ENCODE measurements at places on chromosomes 2 and 18. TPM values are rescaled to one million over a fixed set of nuclear protein-coding genes. Genes with fewer than 3 reads are reported as not detected.
A peak's percentile ranks its signal among the peaks of the same experiment; 100 is the strongest.

DNA sequence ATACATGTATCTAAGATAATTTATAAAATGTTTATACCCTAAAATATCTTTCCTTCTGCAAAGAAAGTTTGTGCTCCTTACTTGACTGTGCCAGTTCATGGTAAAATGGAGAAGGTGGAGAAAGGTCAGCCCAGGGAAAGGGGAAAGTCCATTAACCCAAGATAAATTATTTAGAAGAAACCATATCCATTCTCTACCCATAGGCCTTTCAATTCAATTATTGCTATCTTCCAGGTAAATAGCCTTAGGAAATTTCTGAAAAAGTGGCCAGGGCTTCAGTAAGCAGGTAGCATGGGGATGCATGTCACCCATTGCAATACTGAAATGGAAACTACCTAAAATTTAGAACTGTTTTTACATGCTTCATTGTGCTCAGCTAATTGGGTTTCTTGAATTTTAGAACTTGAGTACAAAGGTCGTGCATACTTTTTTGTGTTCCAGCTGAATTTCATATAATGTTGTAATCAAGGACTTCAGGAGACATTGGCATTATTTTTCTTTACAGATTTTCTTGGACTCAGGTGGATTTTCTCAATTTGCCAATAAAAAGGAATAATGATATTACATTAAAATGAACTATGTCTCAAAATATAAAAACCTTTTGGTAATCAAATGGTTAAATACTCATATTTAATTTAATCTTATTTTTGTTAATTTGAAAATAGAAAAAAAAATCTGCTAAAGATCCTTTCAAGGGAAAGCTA lies 124.9 kb downstream of the CSRNP3 start:
- peaks cover 26% of the 10 kb centered on the region for H3K36me3 ChIP-seq
- no peak overlapping the region for H3K27ac ChIP-seq
- no peak overlapping the region for H3K4me3 ChIP-seq
- H3K27me3 ChIP-seq: no peaks in the 10 kb centered on the region
- H3K4me1 ChIP-seq: no peaks in the 10 kb centered on the region
- DNase-seq: no peak

DNA sequence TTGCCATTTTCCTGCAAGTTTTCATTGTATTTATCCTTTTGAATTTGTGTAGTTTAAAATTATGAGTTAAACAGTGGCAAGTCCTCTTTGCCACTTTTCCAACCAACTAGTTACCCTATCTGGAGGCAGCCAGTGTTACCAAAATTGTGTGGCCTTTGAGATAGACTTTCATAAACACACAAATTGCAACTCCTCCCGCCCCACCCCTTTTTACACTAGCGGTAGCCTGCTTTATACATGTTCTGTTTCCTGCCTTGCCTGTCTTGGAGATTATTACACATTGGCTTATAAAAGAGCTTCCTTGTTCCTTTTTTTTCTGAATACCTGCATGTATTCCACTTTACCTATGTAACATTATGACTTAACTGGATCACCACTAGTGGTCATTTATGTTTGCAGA lies 56.5 kb downstream of the RPIA start:
- no peak overlapping the region for H3K27ac ChIP-seq
- H3K4me1 ChIP-seq: no peaks in the 10 kb centered on the region
- H3K27me3 ChIP-seq: no peaks in the 10 kb centered on the region

- H3K27ac ChIP-seq: no peak overlapping the region
- H3K4me1 ChIP-seq: no peaks in the 10 kb centered on the region
- no peaks in the 10 kb centered on the region for H3K36me3 ChIP-seq
- H3K4me3 ChIP-seq: no peak overlapping the region
- DNase-seq: no peak
Observed at GRCh38 chr2:122999821-123000220, 1025.3 kb upstream of the CNTNAP5 start.

- H3K36me3 ChIP-seq: no peaks in the 10 kb centered on the region
- DNase-seq: no peak
- no peaks in the 10 kb centered on the region for H3K27me3 ChIP-seq
- peak overlapping the region; percentile 95 for H3K27ac ChIP-seq
- H3K4me1 ChIP-seq: peaks cover 73% of the 10 kb centered on the region
- peak overlapping the region; percentile 66 for H3K4me3 ChIP-seq
Observed at GRCh38 chr2:37322368-37322767, 2.3 kb downstream of the PRKD3 start.

GRCh38 chr18:48996041-48996440 lies 45.3 kb upstream of the SMAD7 start:
- H3K4me1 ChIP-seq: peaks cover 59% of the 10 kb centered on the region
- H3K27ac ChIP-seq: peak overlapping the region; percentile 75
- DNase-seq: no peak

- H3K36me3 ChIP-seq: no peaks in the 10 kb centered on the region
- no peak for DNase-seq
- H3K27ac ChIP-seq: no peak overlapping the region
- H3K27me3 ChIP-seq: no peaks in the 10 kb centered on the region
Observed at GRCh38 chr2:31381601-31382000, 32.9 kb downstream of the XDH start.

DNA sequence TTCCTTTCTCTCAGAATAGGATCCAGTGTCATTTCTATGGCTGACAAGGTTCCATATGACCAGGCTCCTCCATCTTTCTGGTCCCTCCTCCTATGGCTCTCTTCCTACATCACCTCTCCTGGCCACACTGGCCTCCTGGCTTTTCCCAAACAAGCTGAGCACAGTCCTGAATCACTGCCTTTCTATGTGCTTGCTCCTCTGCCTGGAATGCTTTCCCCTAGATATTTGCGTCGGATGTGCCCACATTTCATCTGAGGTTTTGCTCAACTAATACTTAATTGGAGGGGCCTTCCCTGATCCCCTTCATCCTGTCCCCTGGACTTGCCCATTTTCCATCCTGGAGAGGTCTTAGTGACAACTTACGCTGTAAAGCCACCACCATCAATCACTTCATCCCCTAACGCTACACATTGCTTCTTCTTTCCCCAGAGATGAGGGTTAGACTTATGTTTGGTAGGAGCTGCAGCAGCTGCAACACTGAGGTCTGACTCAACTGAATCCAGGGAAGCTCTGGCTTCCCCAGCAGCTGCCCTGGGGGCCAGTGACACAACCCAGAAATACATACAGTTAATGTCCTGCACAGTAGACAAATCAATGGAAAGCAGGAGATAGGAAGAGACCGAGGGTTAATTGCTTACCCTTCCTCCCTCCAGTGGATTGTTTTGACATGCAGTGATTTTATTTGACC lies 42.9 kb downstream of the QPCT start:
- no peaks in the 10 kb centered on the region for H3K36me3 ChIP-seq
- H3K4me3 ChIP-seq: no peak overlapping the region
- no peak overlapping the region for H3K27ac ChIP-seq
- H3K4me1 ChIP-seq: no peaks in the 10 kb centered on the region
- DNase-seq: no peak
- no peaks in the 10 kb centered on the region for H3K27me3 ChIP-seq

- H3K27ac ChIP-seq: no peak overlapping the region
- H3K36me3 ChIP-seq: no peaks in the 10 kb centered on the region
- H3K4me1 ChIP-seq: no peaks in the 10 kb centered on the region
Observed at GRCh38 chr18:61922435-61922834, 29.6 kb upstream of the RNF152 start.

DNA sequence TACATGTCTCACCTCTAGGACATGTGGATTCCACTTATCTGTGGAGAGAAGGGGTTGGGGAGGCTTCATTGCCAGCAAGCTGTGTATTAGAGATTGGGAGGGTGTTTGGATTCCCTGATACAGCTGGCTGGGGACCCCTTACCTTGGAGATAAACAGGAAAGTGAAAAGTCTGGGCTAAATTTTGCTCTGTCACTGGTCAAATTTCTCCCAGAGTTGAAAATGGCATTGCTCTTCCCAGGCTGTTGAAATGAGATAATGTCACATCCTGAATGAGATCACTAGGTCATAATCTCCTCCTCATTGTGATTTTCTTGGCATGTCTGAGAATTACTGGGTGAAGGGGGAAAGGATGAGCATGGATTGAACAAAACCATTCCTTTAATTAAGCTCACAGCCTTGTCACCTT lies 265.0 kb upstream of the PARD3B start:
- no peaks in the 10 kb centered on the region for H3K36me3 ChIP-seq
- H3K27ac ChIP-seq: no peak overlapping the region
- no peak overlapping the region for H3K4me3 ChIP-seq
- no peaks in the 10 kb centered on the region for H3K27me3 ChIP-seq

DNA sequence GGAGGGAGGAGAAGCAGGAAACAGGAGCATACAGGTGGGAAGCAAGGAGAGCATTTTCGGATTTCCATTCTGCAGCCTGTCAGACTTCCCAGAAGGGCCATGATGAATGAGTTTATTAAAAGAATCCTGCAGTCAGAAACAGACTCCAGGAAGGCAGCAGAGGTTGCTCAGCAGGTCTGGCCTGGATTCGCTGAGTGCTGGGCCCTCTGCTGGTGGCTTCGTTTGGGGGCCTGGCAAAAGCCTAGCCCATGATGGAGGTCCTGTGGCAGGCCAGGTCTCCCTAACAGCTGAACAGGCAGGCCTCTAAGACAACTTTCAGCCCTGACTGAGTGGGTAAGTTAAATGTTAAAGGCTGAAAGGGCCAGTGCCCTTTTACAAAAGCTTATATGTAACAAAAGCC lies 108.2 kb upstream of the CAPN13 start:
- no peak overlapping the region for H3K4me3 ChIP-seq
- no peaks in the 10 kb centered on the region for H3K27me3 ChIP-seq
- no peak for DNase-seq
- H3K4me1 ChIP-seq: no peaks in the 10 kb centered on the region
- H3K27ac ChIP-seq: no peak overlapping the region

DNA sequence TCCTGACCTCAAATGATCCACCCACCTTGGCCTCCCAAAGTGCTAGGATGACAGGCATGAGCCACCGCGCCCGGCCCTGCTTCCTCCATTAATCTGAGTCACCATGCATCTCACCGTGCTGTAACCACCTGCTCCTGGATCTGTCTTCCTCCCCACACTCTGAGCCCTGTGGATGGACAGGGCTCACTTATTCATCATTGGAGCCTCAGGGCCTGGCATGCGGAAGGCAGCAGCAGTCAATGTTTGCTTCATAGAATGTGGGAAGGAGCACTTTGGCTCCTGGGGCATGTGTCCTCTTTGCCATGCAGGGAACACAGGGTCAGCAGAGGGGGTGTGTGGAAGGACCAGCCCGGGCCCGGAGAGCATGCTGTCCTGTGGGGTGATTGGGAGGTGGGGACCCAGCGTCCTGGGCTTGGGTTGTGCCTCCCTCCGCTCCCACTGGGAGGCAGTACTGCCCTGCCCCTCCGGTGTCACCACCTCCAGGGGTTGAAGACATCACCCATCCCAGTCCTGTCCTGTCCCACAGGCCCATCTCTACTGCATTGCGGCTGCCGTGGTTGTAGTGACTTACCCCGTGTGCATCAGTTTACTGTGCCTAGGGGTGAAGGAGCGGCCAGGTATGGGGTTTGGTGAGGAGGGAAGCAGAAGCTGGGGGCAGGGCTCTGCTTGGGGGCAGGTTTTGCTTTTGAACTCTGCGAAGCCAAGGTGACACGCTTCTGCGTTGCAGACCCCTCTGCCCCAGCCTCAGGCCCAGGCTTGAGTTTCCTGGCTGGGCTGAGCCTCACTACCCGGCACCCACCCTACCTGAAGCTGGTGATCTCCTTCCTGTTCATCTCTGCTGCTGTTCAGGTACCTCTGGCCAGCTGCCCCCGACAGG lies 11.5 kb downstream of the MFSD2B start:
- H3K4me3 ChIP-seq: no peak overlapping the region
- H3K36me3 ChIP-seq: no peaks in the 10 kb centered on the region
- no peak overlapping the region for H3K27ac ChIP-seq
- H3K4me1 ChIP-seq: no peaks in the 10 kb centered on the region
- H3K27me3 ChIP-seq: no peaks in the 10 kb centered on the region

- peak overlapping the region; percentile 36 for H3K27ac ChIP-seq
- no peaks in the 10 kb centered on the region for H3K36me3 ChIP-seq
- H3K4me1 ChIP-seq: no peaks in the 10 kb centered on the region
- no peaks in the 10 kb centered on the region for H3K27me3 ChIP-seq
- H3K4me3 ChIP-seq: no peak overlapping the region
Observed at GRCh38 chr18:10514082-10514481, 11.7 kb upstream of the NAPG start.

- no peak overlapping the region for H3K27ac ChIP-seq
- no peaks in the 10 kb centered on the region for H3K4me1 ChIP-seq
- H3K4me3 ChIP-seq: no peak overlapping the region
- no peaks in the 10 kb centered on the region for H3K36me3 ChIP-seq
- DNase-seq: no peak
- no peaks in the 10 kb centered on the region for H3K27me3 ChIP-seq
Observed at GRCh38 chr18:49400398-49401072, 59.9 kb downstream of the DYM start.

DNA sequence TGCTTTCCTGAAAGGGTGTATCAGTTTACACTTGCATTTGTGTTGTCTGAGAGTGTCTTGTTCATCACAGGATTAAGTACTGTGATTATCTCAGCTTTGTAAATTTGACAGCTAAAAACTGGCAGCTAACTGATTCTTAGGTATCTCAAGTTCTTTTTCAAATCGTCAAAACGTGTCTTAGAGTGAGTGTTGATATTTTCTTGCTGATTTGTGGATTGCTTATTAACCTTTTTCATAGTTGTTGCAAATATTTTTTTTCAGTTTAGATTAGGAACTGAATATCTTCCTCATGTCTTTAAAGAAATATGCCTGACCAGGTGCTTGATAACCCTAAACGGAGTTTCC lies 41.9 kb downstream of the LRRFIP1 start:
- no peak overlapping the region for H3K4me3 ChIP-seq
- no peaks in the 10 kb centered on the region for H3K27me3 ChIP-seq
- H3K36me3 ChIP-seq: no peaks in the 10 kb centered on the region

DNA sequence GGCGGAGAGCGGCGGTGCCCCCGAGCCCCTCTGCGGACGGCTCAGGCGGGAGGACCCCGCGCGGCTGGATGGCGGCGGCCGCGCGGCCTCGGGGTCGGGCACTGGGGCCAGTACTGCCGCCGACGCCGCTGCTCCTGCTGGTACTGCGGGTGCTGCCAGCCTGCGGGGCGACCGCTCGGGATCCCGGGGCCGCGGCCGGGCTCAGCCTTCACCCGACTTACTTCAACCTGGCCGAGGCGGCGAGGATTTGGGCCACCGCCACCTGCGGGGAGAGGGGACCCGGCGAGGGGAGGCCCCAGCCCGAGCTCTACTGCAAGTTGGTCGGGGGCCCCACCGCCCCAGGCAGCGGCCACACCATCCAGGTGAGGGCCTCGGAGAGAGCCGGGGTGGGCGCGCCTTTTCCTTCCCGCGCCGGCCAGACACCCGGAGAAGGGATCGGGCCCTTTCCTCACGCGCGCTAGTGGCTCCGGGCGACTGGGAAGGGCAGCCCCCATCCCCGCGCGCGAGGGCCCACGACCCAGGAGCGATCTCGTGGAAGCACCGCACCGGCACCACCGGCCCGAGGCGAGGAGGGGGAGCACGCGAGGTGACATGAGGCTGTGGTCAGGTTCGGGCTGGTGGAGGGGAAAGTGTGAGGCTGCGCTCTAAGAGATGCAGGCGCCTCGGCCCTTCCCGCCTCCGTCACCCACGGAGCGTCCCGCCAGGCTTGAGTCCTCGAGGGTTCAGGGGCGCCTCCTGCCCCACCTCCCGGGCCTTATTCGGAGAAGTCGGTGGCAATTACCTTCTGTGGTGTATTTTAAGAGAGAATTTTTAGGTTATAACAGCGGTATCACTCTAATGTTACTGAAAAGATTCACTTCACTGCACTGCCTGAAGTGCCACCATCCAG lies 607 bp downstream of the LAMA3 start:
- H3K27ac ChIP-seq: no peak overlapping the region
- peaks cover 21% of the 10 kb centered on the region for H3K4me1 ChIP-seq
- peak overlapping the region; percentile 28 for H3K4me3 ChIP-seq
- no peak for DNase-seq
- H3K27me3 ChIP-seq: peaks cover 24% of the 10 kb centered on the region
- no peaks in the 10 kb centered on the region for H3K36me3 ChIP-seq

- H3K27me3 ChIP-seq: no peaks in the 10 kb centered on the region
- H3K4me3 ChIP-seq: no peak overlapping the region
Observed at GRCh38 chr2:171862501-171862900, 31.5 kb downstream of the SLC25A12 start.

DUSP2 gene
- 1.2 TPM for polyA plus RNA-seq

EGR4 gene
- 0.07 TPM for polyA plus RNA-seq

C1D gene
- 47.4 TPM for polyA plus RNA-seq

CPLX4 gene
- not detected for polyA plus RNA-seq

FOXD4L1 gene
- 0.06 TPM for polyA plus RNA-seq

Data from sigmoid colon (tissue), 7 donors.